ENCODE measurements at places on chromosomes 4 and X. TPM values are rescaled to one million over a fixed set of nuclear protein-coding genes. Genes with fewer than 3 reads are reported as not detected.

GRCh38 chrX:150324035-150324728 lies 38.9 kb upstream of the MAMLD1 start:
- no peak for DNase-seq

GAGE12F gene
- total RNA-seq: not detected

DNA sequence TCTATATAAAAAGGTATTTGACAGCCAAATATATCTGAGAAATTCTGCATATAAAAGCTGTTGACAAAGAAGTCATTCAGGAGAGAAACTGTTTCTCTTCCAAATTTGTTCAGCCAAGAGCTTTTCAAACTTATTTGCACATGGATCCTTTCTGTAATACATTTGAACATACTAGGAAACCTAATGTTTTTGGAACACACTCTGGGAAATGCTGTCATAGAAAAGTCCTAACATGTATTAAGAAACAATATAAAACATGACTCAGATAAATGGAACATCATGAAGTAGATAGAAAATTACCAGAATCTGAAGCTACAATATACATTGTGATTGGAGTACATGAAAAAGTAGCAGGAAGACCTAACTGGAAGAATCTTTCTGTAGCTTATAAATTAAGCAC lies 781.5 kb upstream of the EPHA5 start:
- DNase-seq: no peak

GRCh38 chr4:2150076-2150475 lies 90.9 kb downstream of the NAT8L start:
- no peak for DNase-seq

FATE1 gene
- total RNA-seq: not detected

GRCh38 chr4:108360754-108361445 lies 192.2 kb upstream of the LEF1 start:
- DNase-seq: peak; percentile 43

DNA sequence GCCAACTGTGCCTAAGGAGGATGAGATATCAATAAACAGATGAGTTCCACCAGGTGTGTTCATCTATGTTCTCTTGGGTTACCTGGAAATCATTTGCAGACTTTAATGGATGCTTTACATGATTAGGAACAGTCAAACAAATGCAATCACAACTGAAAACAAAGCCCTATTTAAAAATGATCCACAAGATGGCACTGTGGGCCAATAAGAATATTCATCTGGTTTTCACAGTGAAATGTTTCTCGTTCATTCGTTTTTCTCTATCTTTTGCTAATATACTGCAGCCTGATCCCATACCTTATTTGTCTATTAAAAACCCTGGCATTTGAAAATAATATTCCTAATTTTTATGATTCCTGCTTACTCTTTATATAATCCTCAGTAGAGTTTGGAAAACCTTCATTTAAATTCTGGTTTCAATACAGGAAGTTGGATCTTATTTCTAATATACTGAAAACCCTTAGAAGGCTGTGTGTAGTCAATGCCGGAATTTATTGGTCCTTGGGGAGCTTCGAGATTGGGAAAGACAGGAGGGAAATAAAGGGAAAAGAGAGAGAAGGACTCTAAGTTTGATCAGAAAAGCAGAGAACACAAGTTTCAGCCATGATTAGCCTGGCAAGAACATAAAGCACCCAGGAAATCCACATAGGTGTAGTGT lies 63.8 kb upstream of the TAPT1 start:
- peak; percentile 37 for DNase-seq

DNA sequence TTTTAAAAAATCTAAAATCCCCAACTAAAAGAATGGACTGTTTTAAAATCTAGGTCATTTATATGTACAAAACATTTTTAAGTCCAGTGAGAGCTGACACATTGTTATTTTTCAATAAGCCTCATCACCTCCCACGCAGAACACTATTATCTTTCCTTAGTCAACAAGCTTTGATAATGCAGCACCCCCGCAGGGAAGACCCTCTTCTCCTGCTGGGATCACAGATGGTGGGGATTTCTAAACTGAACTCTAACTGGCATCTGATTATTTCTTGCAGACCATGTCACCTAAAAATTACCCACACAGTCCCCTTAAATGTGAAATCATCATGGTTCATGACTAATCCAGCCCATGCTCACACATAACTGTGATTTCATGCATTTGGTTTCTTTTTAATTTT lies 11.6 kb downstream of the SYTL4 start:
- no peak for DNase-seq

- DNase-seq: no peak
Measured at GRCh38 chr4:128470492-128471053, 183.0 kb upstream of the PGRMC2 start.

GRCh38 chrX:154515090-154515965 lies 704 bp downstream of the FAM3A start:
- DNase-seq: no peak

- no peak for DNase-seq
Measured at GRCh38 chr4:33751050-33751449, 2493.3 kb downstream of the ARAP2 start.

GRCh38 chr4:38610966-38611431 lies 53.0 kb upstream of the KLF3 start:
- DNase-seq: no peak

USP46 gene
- total RNA-seq: 27.7 TPM

GRCh38 chrX:78517124-78517523 lies 142.0 kb downstream of the RTL3 start:
- no peak for DNase-seq

DNA sequence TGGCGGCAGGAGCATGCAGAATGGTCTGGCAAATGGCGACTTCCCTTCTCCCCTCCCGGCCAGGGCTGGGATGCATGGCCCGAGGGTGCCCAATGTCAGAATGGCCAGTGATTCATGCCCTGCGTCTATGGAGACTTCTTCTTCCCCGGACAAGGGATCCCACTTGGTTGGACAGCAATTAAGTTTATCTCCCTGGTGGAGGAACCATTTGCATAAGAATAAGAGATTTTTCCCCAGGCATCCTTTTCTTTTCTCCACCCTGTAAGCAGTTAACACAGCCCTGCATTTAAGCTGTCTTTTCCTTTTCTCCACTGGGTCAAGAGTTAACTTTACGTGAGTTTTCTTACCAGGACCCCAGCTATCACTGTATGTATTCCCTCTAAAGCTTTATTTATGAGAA lies 856.6 kb downstream of the GLUD2 start:
- DNase-seq: peak; percentile 16

COX7B2 gene
- total RNA-seq: not detected

- no peak for DNase-seq
Measured at GRCh38 chr4:5024673-5025072, 5.4 kb upstream of the CYTL1 start.
